Osteocyte (in vitro differentiated cells): ENCODE measurements at places on chromosomes 5 and 9. TPM values are rescaled to one million over a fixed set of nuclear protein-coding genes. Genes with fewer than 3 reads are reported as not detected.
A peak's percentile ranks its signal among the peaks of the same experiment; 100 is the strongest.

GRCh38 chr5:5270958-5271785 lies 131.0 kb downstream of the ADAMTS16 start:
- no peaks in the 10 kb centered on the region for H3K27me3 ChIP-seq
- peak overlapping the region; percentile 43 for H3K4me3 ChIP-seq
- no peak for DNase-seq
- no peaks in the 10 kb centered on the region for H3K36me3 ChIP-seq
- peak overlapping the region; percentile 42 for H3K27ac ChIP-seq

COL5A1 gene
- total RNA-seq, result 1,552 and 1,672 TPM in 2 replicates

- H3K36me3 ChIP-seq, result no peaks in the 10 kb centered on the region
- H3K4me3 ChIP-seq, result peak overlapping the region; percentile 70
- peaks cover 4% of the 10 kb centered on the region for H3K4me1 ChIP-seq
- H3K27ac ChIP-seq, result no peak overlapping the region
- DNase-seq, result no peak
- H3K27me3 ChIP-seq, result peaks cover 14% of the 10 kb centered on the region
Observed at GRCh38 chr5:157266286-157267007, 524 bp downstream of the CYFIP2 start.

UBAC1 gene
- total RNA-seq, result 38.9 and 41.9 TPM in 2 replicates

EDIL3 gene
- 470 and 495 TPM in 2 replicates for total RNA-seq

DNA sequence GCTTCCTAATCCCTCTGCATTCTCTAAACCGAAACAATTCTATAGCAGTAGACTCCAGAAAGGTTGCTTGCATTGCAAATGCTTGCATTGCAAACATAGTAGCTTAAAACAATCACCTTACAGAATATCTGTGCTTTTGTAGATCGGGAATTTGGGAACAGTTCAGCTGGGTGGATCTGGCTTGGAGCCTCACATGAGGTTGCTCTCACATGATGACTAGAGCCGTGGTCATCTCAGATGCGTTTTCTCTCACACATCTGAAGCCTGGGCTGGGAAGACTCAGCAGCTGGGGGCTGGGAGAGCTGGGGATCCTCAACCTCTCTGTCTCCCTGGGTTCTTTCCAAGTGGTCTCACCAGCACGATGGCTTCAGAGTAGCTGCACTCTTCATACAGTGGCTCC lies 127.8 kb downstream of the MSX2 start:
- H3K36me3 ChIP-seq, result peaks cover 3% of the 10 kb centered on the region

WDR38 gene
- not detected in 2 replicates for total RNA-seq

PSIP1 gene
- 77.5 and 78.1 TPM in 2 replicates for total RNA-seq

DNA sequence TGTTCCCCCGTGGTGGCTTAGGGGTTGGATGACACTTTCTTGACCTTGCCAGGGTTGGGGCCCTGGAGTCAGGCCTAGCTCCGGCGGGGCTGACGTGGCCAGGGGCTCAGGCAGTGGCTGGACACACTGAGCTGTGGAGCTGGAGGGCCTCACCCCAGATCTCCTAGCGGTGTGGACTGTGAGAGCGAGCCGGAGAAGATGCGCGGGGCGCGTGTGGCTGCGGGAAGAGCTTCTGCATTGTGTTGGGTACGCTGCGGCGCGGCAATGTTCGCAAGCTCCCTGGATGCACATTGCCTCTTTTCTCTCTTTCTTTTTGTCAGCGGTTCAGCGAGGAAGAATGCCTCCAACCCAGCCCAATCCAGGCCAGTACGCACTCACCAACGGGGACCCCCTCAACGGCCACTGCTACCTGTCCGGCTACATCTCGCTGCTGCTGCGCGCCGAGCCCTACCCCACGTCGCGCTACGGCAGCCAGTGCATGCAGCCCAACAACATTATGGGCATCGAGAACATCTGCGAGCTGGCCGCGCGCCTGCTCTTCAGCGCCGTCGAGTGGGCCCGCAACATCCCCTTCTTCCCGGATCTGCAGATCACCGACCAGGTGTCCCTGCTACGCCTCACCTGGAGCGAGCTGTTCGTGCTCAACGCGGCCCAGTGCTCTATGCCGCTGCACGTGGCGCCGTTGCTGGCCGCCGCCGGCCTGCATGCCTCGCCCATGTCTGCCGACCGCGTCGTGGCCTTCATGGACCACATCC lies 4.8 kb downstream of the NR2F1 start:
- H3K36me3 ChIP-seq, result peaks cover 49% of the 10 kb centered on the region
- peak overlapping the region; percentile 88 for H3K4me3 ChIP-seq
- no peak for DNase-seq

CD14 gene
- not detected in 2 replicates for total RNA-seq

GRCh38 chr5:157961896-157962590 lies 103.1 kb upstream of the CLINT1 start:
- peaks cover 7% of the 10 kb centered on the region for H3K4me1 ChIP-seq
- no peak overlapping the region for H3K27ac ChIP-seq
- no peak for DNase-seq
- H3K4me3 ChIP-seq, result no peak overlapping the region

PITX1 gene
- total RNA-seq, result 0.13 TPM in 1 of 2 replicates, not detected in the other

GRCh38 chr9:135093911-135094584 lies 6.6 kb downstream of the OLFM1 start:
- no peaks in the 10 kb centered on the region for H3K4me1 ChIP-seq
- no peak overlapping the region for H3K27ac ChIP-seq
- peaks cover 23% of the 10 kb centered on the region for H3K27me3 ChIP-seq
- H3K36me3 ChIP-seq, result no peaks in the 10 kb centered on the region
- DNase-seq, result no peak

IRX2 gene
- 17.1 and 17.5 TPM in 2 replicates for total RNA-seq

GDF9 gene
- total RNA-seq, result 0.30 and 0.50 TPM in 2 replicates

- DNase-seq, result no peak
- no peak overlapping the region for H3K27ac ChIP-seq
- H3K4me1 ChIP-seq, result peaks cover 33% of the 10 kb centered on the region
- H3K4me3 ChIP-seq, result no peak overlapping the region
- H3K27me3 ChIP-seq, result no peaks in the 10 kb centered on the region
Observed at GRCh38 chr9:124795881-124796431, 19.0 kb downstream of the OLFML2A start.

TMEM8B gene
- total RNA-seq, result 25.6 and 29.9 TPM in 2 replicates

DNA sequence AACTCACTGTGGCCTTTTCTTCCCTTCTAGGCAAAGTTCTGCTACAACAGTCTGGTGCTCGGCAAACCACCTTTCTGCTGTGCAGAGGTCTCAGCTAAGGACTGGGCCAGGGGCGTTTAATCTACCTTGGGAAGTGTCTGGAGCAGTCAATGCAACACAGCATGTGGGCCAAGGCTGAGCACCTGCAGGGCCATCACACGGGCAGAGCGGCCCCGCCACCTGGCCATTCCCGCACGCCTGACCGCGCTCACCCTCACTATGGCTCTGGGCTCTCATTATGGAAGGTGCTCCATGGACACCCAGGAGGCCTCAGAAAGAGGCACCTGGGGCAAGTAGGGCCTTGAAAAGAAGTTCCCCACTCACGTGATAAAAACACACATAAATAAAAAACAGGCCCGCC lies 65.7 kb upstream of the TBC1D9B start:
- no peak overlapping the region for H3K4me3 ChIP-seq
- DNase-seq, result no peak
- H3K4me1 ChIP-seq, result peaks cover 14% of the 10 kb centered on the region
- no peaks in the 10 kb centered on the region for H3K27me3 ChIP-seq
- peaks cover 38% of the 10 kb centered on the region for H3K36me3 ChIP-seq

ZNF608 gene
- total RNA-seq, result 64.4 and 65.6 TPM in 2 replicates

SLC1A1 gene
- total RNA-seq, result 6.8 and 7.0 TPM in 2 replicates

PRDM9 gene
- not detected in 2 replicates for total RNA-seq

DNA sequence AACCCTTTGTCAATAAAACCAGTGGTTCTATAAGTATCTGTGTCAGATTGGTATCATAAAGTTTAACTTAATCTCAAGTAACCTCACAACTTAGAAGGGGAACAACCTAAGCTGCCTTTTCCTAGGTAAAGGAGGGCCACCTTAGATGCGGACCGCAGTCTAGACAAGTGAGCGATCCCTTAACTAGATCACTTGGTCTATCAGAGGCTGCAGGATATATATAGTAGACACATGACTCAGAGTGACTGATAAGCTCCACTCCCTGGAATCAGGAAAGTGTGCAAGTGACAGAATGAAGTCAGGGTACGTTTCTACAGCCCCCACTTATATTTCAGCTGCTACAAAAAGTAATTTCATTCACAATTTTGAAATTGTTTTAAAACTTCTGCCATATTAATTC lies 7.4 kb downstream of the REEP5 start:
- no peaks in the 10 kb centered on the region for H3K27me3 ChIP-seq
- no peak for DNase-seq
- peaks cover 32% of the 10 kb centered on the region for H3K4me1 ChIP-seq
- H3K36me3 ChIP-seq, result peaks cover 44% of the 10 kb centered on the region

- no peaks in the 10 kb centered on the region for H3K4me1 ChIP-seq
- H3K4me3 ChIP-seq, result no peak overlapping the region
Observed at GRCh38 chr9:71179183-71179582, 57.8 kb upstream of the TRPM3 start.

SPINK4 gene
- not detected in 2 replicates for total RNA-seq

DNA sequence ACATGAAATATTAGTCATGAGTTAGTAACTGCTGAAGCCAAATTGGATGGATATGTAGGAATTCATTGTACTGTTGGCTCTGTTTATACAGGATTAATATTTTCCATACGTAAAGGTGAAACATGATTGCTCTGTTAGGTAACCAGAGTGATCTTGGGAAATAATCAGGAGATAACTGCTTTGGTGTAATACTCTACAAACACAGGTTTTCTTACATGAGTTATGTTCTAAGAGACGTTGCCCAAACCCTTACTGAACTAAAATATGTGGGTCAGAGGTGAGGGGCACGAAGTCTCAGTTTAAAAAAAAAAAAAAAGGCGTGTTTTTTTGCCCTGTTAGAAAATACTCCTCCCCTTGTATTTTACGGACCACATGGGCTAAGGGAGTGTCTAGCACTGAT lies 7.8 kb downstream of the DNAJA1 start:
- H3K27me3 ChIP-seq, result no peaks in the 10 kb centered on the region
- H3K4me1 ChIP-seq, result peaks cover 28% of the 10 kb centered on the region
- no peak overlapping the region for H3K4me3 ChIP-seq
- H3K27ac ChIP-seq, result no peak overlapping the region
- DNase-seq, result no peak

CDX1 gene
- total RNA-seq, result 0.71 and 1.0 TPM in 2 replicates

GRCh38 chr9:31137176-31138160 lies 1247.0 kb upstream of the ACO1 start:
- DNase-seq, result no peak
- no peaks in the 10 kb centered on the region for H3K36me3 ChIP-seq
- no peak overlapping the region for H3K27ac ChIP-seq
- H3K4me3 ChIP-seq, result no peak overlapping the region

GRCh38 chr9:87678650-87679355 lies 47.1 kb upstream of the CTSL start:
- H3K36me3 ChIP-seq, result peaks cover 42% of the 10 kb centered on the region
- DNase-seq, result no peak
- peaks cover 4% of the 10 kb centered on the region for H3K4me1 ChIP-seq
- no peak overlapping the region for H3K4me3 ChIP-seq
- no peaks in the 10 kb centered on the region for H3K27me3 ChIP-seq
- peak overlapping the region; percentile 19 for H3K27ac ChIP-seq

DNA sequence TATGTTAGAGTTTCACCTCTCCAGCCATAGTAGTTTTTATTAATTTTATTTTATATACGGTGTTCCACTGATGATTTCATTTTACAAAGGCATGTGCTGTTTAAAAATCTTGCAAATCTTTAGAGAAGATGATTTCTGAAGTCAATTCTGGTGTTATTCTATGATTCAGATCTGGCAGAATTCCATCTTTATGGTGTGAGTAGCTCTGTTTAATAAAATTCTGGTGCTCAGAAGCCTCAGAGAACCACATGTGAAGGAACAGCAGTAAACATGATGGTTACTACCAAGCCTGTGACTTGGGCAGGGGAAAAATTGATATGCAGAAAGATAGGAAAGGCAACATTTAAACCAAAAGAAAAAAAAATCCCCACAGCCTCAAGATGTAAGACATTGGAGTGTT lies 299.7 kb downstream of the NPR3 start:
- H3K4me3 ChIP-seq, result no peak overlapping the region
- peaks cover 15% of the 10 kb centered on the region for H3K36me3 ChIP-seq
- H3K4me1 ChIP-seq, result peaks cover 26% of the 10 kb centered on the region

DNA sequence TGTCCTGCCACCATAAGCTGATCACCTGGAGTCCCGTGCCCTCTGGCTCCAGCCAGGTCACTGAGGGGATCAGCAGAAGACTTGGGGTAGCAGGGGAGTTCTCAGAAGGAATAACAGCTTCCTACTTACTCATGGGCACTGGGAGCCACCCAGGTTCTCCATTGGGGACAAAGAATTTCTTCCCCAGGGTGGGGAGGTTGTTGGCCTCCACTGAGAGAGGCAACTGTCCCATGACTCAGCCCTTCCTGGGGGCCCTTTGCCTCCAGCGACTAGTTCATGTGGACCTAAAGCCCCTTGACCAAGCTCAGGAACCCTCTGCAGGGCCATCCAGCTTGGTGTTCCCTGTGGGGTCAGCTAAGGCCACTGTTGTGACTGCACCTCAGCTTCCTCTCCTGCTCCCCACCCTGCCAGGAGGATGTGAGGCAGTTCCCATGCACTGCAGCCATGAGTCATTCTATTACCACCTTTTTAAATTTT lies 175.0 kb downstream of the AUH start:
- no peaks in the 10 kb centered on the region for H3K27me3 ChIP-seq
- peaks cover 3% of the 10 kb centered on the region for H3K36me3 ChIP-seq
- peaks cover 17% of the 10 kb centered on the region for H3K4me1 ChIP-seq
- H3K4me3 ChIP-seq, result no peak overlapping the region
- peak overlapping the region; percentile 83 for H3K27ac ChIP-seq

DNA sequence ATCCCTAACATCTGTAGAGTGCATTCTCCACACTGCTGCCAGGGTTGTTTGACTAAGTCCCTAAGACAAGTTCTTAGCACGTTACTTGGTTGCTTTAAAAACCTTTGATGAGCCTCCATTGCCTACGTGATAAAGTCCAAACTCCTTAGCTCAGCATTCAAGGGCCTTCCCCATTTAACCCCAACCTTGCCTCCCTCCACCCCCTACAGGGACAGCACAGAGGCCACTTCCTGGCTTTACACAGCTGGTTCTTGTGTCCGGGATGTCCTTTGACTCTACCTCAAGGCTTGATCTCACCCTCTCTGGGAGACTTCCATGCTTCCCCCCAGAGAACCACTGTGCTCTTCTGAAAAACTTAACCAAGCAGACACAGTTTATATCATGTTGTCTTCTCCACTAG lies 29.4 kb downstream of the FAM240B start:
- H3K27me3 ChIP-seq, result no peaks in the 10 kb centered on the region
- H3K36me3 ChIP-seq, result no peaks in the 10 kb centered on the region
- no peak for DNase-seq

DNA sequence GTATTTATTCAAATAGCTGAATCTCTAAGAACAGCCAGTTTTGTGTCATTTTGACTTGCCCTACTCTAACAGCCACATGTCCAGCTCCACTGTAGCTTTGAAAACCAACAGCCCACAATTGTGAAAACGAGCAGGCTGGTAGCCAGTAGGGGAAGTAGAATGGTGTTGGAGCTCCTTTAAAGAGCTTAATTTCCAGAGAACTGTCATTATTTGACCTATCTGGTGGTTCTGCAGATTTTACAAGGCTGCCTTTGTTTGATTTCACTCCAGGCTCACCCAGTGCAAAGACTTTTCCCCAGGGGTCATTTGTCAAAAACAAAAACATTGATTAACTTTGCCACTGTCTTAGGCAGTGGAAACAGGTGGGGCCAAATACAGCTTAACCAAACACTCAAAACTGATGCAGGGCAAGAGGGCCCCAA lies 3.2 kb upstream of the PJA2 start:
- peaks cover 29% of the 10 kb centered on the region for H3K4me1 ChIP-seq
- H3K4me3 ChIP-seq, result no peak overlapping the region
- no peak for DNase-seq
- H3K27ac ChIP-seq, result peak overlapping the region; percentile 81
